ENCODE measurements at places on chromosomes 3 and 15.
A peak's percentile ranks its signal among the peaks of the same experiment; 100 is the strongest.

DNA sequence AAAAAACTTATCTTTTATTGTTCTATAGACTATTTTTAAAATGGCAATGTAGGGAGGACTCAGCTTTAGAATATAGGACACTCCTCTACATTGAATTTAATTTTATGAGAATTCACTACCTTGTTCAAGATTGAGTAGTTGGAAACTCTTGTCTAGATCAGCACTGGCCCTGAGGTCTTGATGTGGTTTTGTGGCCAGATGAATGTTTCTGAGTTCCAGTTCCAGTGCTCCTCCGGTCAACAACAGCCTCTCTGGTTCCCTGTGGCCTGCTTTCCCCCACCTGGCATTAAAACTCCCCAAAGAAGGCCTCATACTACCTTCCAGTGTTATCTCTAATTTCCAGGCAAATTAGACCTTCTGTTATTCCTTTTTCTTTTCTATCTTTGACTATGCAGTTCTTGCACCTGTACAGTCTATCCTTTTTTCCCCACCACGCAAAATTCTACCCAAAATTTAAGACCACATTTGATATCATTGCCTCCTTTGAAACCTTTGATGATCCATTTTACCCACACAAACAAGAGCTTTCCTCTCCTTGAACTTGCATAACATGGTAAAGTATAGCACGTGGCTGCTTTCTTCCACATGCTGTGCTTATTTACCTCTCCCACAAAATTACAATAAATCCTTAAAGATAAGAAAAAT lies 9.6 kb upstream of the ANP32A start:
- no peak for DNase-seq

- no peak for DNase-seq
Measured at GRCh38 chr3:116842254-116842957, 132.8 kb downstream of the TUSC7 start.

- no peak for DNase-seq
Measured at GRCh38 chr3:177672252-177672911, 475.1 kb upstream of the TBL1XR1 start.

- no peak for DNase-seq
Measured at GRCh38 chr15:69035205-69035917, 20.9 kb downstream of the NOX5 start.

DNA sequence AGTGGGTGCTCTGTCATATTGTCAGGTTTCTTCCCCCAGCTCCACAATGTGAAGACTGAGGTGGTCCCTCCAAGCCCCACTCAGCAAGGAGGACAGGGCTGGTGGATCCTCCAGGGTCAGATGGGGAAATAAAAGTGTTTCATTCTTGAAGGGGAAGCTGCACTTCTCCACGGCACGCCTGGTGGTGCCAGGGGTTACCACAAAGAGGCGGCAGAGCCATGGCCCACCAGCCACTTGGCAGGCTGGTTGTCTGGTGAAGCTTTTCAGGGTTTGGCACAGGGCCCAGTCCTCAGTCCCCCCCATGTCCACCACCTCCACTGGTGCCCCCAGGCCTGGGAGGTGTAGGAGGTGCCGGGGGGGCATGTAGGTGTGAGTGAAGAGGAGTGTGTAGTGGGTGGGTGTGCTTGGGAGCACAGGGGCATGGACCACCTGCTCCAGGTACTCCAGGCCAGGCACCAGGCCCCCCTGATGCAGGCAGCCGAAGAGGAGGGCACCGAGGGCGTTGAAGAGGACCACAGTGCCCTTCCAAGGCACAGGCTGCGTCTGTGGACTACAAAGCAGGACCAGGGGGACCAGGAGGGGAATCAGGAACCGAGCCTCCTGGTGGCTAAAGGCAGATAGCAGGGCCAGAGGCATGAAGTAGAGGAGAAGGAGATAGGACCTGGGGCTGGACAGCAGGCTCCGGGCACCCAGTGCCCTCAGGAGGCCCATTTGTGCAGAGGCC lies 5.0 kb upstream of the NCBP2 start:
- DNase-seq, result no peak

GRCh38 chr3:136008732-136009470 lies 43.4 kb downstream of the PPP2R3A start:
- DNase-seq, result no peak

DNA sequence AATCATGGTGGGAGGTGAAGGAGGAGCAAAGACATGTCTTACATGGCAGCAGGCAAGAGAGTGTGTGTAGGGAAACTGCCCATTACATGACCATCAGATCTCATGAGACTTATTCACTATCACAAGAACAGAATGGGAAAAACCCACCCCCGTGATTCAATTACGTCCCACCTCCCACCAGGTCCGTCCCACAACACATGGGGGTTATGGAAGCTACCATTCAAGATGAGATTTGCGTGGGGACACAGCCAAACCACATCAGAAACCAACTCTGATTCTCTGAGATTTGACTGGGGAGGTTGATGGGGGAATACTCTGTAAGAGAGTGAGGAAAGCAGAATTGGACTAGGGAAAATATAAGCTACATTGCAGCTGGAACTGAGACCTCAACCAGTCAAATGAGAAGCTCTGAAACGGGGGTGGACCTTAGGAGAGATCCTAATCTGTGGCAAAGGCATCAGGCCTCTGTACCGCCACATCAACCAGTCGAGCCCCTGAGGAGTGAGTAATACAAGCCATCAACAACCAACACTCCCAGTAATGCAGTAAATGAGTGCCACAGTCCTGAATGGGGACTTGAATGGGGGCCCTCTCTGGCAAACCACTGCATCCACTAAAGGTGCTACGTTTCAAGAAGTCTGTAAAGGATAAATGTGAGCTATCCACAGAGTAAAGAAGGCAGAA lies 207.9 kb upstream of the GADL1 start:
- DNase-seq, result no peak

DNA sequence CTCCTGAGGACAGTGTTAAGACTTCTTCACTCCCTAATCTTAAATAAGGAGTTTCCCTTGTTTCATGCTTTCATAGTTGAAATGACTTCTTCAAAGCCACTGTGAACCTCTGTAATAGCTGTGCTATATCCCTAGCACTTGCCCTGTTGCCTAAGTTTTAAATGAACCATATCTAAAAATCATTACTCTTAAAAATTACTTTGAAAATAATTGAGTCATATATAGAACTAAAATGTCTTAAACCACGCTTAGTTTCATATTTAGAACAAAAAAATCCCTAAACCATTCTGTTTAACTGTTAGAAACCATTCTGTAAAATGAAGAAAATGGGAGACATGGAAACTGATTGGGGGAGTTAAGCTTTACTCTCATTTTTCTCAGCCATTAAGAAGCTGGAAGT lies 29.8 kb downstream of the DNAJC19 start:
- DNase-seq, result no peak

DNA sequence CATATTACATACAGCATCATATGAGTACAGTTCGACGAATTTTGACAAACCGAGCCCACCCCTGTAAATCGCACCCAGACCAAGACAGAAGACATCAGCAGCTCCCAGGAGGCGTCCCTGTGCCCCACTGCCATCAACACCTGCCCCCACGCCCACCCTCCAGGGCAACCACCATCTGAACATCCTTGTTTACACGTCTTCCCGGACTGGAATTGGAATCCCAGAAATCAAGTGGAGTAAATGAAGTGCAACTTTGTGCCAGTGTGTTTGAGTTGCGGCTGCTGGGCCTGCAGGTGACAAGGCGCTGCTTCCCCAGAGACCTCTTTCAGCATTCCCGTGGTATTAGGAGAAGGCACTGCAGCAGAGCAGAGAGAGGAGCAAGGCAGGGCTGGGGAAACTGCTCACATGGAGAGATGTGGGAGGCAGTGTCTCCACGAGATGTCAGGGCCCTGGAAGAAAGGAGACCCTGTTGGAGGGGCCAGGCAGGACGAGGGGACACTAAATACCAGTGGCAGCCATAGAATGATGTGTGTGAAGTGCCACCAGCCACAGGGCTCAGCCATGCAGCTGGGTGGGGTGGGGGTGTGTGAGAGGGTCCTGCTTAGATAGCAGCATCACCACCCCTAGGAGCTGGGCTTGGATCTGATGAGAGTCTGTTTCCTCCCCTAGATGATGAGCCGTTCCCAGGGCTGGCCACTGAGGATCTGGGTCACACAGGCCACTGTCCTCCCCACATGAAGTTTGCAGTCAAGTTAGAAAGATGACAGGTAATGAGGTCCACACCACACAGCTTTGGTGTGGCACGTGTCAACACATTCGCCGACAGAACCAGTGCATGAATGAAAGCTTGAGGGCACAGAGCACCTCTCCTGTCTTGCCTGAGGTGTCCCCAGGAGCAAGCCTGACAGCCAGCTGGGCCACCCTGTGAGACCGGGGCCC lies 33.4 kb upstream of the PCSK6 start:
- no peak for DNase-seq

DNA sequence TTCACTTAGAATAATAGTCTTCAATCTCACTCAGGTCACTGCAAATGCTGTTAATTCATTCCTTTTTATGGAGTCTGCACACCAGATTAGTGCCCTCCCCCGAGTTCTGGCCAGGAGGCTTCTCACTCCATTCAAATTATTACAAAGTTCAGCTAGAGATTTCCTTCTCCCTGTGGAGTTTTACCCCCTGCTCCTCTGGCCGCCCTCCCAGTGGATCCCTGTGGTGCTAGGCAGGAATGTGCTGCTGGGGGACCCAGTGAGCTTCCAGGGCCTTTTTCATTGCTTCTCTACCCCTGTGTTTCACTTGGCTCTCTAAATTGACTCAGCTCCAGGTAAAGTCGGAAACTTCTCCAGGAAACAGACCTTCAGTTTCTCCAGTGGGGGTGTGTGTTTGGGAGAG lies 42.7 kb upstream of the CD200R1L start:
- no peak for DNase-seq

- no peak for DNase-seq
Measured at GRCh38 chr15:68300115-68300940, 22.8 kb downstream of the FEM1B start.

- DNase-seq, result peak; percentile 64
Measured at GRCh38 chr15:80615783-80616391, 79.2 kb upstream of the ABHD17C start.

- DNase-seq, result no peak
Measured at GRCh38 chr3:124057420-124057819, 65.5 kb upstream of the ROPN1 start.

DNA sequence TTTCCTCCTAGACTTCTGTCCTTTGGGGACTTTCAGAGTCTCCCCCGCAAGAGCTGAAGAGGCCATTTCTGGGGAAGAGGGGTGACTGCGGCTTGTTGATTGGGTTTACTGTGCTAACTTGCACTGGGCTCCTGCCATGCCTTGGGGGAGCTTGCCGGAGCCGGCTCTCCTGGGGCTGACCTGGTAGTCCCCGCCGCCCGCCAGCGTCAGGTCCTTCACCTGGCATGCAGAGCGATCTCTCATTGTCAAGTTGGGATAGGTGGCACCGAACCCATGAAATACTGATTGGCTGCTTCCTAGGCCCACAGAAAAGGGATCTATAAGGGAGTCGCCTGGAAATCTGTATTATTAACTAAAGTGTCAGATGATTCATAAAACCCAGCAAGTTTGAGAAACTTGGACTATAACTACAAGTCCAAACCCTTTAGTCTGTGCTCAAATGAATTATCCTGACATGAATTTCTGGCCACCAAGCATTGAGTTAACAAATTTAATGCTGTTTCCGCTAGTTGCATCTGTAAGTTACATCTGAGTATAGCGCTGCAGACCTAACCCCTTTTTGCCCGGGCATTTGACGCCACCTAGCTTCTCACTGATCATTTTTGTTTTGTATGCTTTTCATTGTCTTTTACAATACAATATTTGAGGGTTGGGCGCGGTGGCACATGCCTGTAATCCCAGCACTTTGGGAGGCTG lies 607 bp upstream of the IMP3 start:
- no peak for DNase-seq

DNA sequence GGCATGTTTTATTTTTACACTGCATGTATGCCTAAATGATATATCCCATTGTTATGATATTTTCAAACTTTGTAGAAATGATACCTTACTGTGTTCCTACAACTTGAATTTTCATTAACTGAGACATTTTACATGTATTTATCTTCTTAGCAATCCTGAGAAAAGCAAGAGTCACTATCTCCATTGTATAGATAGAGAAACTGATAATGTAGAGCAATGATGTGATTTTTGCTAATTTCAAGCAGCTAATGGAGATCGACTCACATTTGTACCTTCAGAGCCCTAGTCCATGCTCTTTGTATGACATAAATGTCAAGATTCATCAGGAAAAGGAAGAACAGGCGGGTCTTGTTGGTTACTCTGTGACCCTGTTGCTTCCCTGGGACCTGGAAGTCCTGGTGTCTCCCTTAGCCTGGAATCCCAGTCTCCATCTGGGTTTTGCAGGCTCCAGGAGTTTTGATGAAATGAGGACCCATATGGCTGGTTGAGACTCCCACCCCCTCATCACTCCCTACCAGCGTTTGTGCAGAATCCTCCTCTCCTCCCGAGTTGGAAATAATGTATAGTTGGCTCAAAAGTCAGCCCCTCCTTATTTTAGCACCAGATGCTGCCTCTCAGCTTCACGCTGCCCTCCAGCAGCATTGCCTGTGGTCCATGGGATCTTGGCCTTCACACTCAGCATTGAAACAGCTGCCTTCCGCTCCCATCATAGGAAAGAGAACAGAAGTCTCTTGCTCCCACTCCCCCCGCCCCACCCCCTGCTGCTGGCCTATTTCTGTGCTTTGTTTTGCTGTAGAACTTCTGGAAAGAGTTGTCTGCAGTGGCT lies 67.1 kb downstream of the APBA2 start:
- no peak for DNase-seq

DNA sequence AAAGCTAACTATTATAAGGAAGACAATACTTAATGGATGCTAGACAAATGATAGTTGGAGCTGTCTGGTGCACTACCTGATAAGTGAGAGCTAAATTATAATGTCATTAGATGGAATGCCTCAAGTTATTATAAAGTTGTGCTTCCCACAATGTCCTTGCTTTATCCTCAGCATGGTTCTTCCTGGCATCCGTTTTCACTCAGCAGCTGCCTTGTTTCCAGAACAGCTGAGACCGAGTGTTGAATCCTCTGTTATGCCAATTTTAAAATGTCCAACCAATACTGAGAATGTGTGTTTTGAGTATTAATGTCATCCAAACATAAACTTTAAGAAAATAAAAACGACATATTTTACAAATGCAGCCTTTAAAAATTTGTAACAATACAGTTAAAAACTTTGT lies 286.7 kb upstream of the SOX2 start:
- DNase-seq, result no peak

- no peak for DNase-seq
Measured at GRCh38 chr3:134618478-134619300, 32.1 kb downstream of the KY start.

GRCh38 chr3:174536319-174536718 lies 322.8 kb upstream of the NAALADL2 start:
- no peak for DNase-seq
